ENCODE measurements at places on chromosomes 3 and 15.

GRCh38 chr3:136535906-136536305 lies 216.3 kb downstream of the STAG1 start:
- DNase-seq = no peak

DNA sequence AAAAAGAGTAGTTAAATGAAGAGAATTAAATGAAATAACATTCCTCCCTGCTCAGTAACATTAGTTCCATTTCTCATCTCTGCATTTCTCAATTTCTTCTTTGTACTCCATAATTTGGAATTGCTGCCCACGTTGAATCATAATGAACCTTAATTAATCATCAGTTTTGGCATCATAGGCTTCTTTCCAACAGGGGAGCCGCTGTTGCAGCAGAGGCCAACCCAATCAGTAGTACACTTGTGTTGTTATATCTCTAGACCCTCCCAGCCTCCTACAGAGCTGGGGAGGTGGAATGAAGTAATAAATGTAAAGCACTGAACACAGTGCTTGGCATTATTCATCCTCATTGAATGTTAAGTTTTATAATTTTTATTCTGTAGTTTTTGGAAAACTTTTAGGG lies 240.7 kb downstream of the CHST2 start:
- DNase-seq = no peak

GRCh38 chr15:93019090-93019489 lies 69.9 kb downstream of the RGMA start:
- no peak for DNase-seq

DNA sequence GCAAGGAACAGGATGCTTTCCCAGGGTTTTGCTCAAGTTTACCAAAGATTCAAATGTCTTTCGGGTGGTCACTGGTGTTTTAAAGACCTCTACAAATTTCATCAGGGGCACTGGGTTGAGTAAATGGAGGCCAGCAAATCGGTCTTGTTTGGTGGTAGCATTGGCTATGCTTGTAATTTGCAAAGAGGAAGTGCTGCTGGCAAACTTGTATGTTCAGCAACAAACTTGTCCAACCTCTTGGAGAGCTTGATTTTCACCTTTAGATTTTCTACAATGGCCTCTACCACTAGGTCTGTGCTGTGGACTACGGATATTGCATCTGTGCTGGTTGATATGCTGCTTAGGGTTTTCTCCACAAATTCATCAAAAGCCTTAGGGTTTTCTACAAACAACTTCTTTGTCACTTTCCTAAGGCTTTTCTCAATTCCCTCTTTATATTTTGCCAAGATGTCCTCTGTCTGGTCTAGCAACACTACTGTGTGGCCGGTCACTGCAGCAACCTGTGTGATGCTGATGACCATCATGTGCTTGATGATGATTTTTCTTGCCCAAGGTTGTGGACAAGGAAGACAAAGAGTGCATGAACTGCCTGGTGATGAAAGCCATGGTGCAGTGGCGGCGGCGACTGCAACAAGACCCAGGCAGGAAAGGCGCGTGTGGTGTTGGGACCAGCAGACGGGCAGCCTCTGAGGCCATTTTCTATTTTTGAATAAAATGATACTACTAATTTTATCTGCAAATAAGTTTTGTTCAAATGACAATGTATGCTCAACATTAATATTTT lies 50.8 kb downstream of the RFX7 start:
- DNase-seq = no peak

- no peak for DNase-seq
Measured at GRCh38 chr15:28953573-28954195, 67.9 kb downstream of the APBA2 start.

DNA sequence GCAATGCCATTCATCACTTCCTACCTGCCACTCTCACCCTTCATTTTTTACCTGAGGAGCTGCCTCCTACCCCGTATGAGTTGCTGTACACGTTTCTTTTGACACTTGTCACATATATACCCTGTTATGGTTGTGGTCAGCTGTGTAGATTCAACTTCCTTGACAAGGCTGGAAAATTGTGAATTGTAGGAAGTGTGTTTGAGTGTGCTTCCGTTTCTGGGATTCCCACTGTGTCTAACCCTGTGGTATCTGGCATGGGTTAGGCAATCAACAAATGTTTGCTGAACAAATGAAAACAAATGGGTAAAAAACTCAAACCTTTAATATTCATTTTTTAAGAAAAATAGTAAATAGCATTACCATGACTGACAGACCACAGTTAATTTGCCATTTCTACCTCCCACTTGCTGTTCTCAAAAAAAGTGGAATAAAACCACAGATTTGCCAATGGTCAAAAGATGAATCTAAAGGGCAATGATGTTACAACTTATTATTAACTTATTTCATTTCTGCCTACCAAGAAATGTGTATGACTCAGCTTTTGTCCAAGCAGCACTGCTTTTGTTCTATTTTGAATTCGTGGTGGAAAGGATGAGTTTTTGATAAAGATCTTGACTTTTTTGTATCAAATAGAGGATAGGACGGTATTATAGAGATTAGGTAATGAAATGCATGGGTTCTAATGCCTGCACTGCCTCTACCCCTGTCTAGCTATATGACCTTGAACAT lies 404.6 kb downstream of the LPP start:
- no peak for DNase-seq

GRCh38 chr3:80733522-80734176 lies 965.9 kb upstream of the ROBO1 start:
- DNase-seq = no peak

DNA sequence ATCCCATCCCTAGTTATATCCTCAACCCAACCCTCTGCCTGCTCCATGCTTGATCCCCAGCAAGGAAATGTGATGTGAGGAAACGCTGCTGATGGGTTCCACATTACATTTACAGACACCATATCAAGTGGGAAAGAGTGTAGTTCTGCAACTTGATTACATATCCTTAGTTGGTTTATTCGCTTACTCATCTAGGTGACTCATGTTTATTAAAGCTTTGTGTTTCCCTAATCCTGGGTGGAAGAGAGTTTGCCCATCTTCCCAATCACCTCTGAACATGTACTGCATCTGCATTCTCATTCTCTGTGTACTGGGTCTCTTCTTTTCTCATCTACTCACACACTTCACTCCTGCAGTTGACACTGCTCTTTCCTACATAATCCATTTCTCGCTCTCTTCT lies 91.7 kb upstream of the PDZRN3 start:
- no peak for DNase-seq

Measured in stimulated activated CD8-positive, alpha-beta memory T cell treated with anti-CD3 and anti-CD28 coated beads, Interleukin-2, amount 100 ng/mL, for 1 hour (primary cell).